ENCODE measurements at places on chromosomes 4 and X.
A peak's percentile ranks its signal among the peaks of the same experiment; 100 is the strongest.

DNA sequence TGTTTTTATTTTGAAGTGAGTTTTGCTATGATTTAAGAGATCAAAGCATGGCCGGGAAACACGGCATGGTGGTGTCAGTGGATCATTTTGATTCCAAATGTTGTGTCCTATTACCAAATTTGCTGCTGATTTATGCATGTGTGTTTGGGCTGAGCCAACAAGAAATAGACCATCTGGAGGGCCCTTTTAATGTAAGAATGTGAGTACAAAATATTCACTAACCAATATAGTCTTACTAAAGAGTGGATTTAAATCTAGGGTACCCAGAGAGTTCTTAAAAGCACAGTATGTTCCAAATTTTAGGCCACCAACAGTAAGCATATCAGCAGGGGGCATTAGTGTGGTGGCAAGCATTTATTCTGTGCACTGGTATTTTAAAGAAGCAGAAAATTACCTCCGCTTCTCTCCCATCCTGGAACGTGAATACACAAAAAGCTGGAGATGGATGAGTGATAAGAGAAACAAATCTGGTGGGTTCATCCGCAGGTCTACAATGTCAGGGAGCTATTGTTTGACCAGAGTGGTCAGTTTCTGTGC, 444.4 kb upstream of the IGFBP7 start:
- DNase-seq: no peak

DNA sequence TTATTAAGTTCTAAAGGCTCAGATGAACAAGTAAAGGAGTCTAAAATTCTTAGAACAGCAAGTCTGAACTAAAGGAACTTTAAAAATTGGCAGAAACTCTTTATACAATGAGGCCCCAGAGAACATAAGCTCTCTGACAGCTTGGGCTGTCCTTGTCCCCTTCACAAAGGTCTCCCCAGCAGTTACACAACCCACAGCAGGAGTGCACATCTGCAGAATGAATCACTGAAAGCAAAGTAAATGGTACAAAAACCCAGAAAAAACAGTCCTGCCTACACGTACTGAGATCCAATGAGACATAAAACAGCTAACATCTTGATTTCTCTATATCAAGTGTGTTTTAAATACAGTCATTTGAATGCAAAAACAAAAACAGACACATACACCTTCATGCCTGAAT, 18.7 kb downstream of the RBBP7 start:
- DNase-seq: no peak

DNA sequence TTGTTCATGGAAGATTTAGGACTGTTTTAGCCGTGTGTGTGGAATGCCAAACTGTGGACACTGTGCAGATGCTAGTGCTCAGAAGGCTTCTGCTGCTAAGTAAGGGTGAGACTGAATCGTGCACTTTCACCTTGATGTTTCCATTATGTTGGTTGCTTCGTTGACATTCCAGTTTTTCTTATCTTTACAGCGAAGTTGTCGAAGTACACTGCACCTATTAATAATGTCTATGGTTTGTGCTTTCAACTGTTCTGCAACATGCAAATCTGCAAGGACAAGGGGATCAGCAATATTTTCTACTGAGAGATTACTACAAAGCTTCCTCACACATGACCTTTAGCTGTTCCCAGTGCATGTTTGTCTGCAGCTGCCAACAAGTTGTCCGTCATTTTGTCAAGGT, 67.7 kb downstream of the UGT2A3 start:
- no peak for DNase-seq

- DNase-seq: no peak
Observed at GRCh38 chr4:53378171-53378482, 686 bp downstream of the FIP1L1 start.

DNA sequence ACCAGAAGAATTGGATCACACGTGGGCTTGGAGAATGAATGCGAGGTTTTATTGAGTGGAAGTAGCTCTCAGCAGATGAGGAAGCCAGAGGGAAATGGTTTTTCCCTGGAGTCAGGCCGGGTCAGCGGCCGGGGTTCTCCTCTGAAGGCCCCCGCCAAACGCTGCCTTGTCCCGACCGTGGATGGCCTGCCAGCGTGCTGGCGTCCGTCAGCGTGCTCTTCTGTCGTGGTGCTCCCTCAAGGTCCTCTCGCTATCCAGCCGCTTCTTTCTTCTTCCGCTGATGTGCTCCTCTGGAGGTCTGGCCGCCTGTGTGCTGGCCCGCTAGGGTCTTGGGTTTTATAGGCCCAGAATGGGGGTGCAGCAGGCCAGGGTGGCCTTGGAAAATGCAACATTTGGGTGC, 632.2 kb downstream of the TRAM1L1 start:
- no peak for DNase-seq

DNA sequence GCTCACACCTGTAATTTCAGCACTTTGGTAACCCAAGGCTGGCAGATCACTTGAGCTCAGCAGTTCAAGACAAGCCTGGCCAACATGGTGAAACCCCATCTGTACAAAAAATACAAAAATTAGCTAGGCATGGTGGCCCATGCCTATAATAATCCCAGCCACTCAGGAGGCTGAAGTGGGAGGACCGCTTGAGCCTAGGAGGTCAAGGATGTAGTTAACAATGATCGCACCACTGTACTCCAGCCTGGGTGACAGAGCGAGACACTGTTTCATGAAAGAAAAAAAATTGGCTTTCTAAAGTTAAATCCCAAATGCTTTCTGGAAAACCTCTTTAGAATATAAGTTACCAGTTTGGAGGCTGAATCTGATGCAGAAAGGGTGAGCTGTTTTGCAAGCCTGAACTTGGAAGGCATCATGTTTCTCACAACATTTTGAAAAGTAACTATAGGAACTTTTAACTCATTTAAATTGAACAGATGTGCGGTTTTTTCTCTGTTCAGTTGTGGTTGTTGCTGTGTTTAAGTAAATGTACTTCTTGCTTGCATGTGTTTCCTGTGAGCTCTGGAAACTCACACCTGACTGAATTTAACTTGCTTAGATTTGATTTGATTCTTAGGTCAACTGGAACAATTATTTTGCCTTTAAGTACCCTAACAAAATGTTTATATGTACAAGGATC, 39.8 kb upstream of the TMEM131L start:
- DNase-seq: no peak

- peak; percentile 36 for DNase-seq
Observed at GRCh38 chr4:169338241-169338640, 67.5 kb upstream of the SH3RF1 start.

GRCh38 chr4:7828793-7829301, 110.8 kb downstream of the AFAP1 start:
- DNase-seq: peak; percentile 84

DNA sequence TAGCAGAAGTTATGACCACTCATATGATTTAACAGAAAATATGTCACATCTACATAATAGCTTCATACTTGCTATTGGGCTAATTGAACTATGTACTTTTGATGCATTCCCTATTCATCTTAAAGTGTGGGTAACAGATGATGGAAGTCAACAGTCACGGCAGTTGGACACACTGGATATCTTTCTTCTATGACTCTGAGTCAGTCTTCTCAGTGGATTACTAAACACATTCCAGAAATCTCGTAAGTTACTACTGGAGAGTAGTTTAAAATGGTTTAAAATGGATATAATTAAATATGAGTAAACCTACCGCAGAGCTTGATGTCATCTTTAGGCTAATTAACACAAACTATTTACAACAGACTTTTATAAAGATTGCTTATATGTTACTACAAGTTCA, 30.1 kb upstream of the CFAP299 start:
- no peak for DNase-seq

DNA sequence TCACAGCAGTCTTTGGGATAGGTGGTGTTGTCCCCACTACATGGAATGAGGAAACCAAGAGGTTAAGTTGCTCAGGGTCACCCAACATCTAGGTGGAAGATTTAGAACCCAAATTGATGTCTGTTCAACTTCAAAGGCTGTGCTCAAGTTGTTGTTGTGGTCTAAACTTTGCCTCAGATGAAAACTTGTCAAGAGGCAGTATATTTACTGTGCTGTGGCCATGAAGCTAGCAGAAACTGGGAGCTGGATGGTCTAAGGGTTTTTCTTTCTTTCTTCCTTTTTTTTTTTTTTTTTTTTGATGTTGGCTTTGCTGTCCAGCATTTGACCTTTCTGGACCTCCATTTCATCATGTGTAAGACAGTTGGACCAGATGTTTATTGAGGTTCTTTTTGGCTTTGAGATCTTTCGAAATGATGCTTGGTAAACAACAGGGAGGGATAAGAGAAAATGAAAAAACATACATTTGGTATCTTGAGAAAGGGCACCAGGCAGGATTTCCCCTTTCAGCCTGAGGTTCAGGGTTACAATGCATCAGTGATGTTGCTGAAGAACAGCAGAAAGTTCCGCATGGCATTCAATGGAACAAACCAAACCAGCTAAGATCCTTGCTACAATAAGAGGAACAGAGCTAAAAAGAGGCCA, 166.2 kb upstream of the RPS6KA3 start:
- DNase-seq: no peak

- DNase-seq: no peak
Observed at GRCh38 chrX:19874391-19875049, 12.9 kb downstream of the SH3KBP1 start.

- no peak for DNase-seq
Observed at GRCh38 chr4:11470438-11471045, 41.8 kb upstream of the HS3ST1 start.

GRCh38 chr4:56310401-56311125, 76.7 kb downstream of the AASDH start:
- DNase-seq: no peak

GRCh38 chr4:15755321-15756155, 22.6 kb upstream of the CD38 start:
- DNase-seq: peak; percentile 70

GRCh38 chrX:9775930-9776329, 10.3 kb upstream of the GPR143 start:
- DNase-seq: no peak

DNA sequence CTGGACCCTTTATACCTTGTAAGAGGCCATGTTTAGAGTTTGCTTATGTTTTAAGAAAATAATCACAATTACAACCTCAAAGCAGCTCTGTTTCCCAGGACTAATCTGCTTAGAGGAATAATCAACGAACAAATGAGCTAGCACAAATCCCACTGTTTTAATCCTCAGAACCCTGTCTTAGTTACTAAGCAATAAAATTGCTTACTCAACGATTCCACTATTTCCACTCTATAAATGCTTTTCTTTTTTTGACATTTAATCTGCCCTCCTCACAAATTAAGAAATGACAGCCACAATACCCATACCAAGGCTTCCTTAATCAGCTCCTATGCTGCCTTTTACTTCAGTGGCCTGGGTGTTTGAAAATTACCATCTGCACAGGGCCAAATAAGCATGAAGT, 48.8 kb downstream of the FAM120C start:
- DNase-seq: no peak

GRCh38 chr4:68366600-68366999, 16.7 kb upstream of the YTHDC1 start:
- DNase-seq: no peak

DNA sequence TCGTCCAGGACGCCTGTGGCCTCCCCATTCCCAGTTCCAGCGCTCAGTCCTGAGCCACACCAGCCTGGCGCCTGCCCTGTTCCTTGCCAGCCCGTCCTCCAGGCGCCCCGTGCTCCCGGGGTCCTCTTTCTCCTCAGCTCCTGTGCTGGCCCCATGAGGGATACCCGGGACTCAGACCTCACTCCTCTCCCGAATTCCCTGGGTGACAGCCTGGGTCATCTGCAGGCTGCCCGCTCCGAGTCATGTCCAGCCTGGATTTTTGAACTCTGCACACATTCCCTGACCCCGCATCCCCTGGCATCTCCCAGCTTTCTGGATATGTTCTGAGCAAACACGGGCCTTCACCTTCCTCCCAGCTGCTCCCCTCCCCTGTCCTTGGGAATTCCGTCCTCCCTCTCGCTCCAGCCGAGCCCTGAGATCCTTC, 14.9 kb upstream of the ADD1 start:
- no peak for DNase-seq

DNA sequence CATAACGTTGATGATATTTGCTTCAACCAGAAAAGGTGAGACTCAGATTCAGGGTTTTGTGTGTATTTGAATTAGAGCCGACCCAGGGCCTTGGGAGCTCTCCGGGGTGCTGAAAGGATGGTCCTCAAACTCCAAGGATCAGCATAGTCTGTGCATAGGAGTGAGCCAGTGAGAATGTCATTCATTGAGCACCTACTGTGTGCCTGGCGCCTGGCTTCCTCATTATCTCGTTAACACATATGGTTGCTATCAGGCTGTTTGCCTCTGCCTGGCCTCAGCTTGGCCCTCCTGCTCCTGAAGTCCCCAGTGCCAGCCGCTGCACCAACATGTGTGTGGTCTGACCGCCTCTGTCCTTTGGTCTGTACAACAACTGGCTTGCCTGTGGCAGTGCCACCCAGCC, 25.1 kb upstream of the JAKMIP1 start:
- peak; percentile 6 for DNase-seq
